Astrocyte of the cerebellum (primary cell): ENCODE measurements at places on chromosomes 7 and 10.

DNA sequence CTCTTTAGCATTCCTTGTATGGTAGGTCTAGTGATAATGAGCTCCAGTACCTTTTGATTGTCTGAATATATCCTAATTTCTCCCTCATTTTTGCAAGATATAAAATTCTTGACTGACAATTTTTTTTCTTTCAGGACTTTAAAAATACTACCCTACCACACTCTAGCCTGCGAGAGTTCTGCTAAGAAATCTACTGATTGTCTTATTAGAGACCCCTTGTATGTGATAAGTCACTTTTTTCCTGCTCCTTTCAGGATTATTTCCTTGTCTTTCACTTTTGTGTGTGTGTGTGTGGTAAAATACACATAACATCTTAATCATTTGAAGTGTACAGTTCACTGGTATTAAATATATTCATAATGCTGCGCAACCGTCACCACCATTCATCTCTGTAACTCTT, 68.7 kb upstream of the PPP1R9A start:
- no peak for DNase-seq

DNA sequence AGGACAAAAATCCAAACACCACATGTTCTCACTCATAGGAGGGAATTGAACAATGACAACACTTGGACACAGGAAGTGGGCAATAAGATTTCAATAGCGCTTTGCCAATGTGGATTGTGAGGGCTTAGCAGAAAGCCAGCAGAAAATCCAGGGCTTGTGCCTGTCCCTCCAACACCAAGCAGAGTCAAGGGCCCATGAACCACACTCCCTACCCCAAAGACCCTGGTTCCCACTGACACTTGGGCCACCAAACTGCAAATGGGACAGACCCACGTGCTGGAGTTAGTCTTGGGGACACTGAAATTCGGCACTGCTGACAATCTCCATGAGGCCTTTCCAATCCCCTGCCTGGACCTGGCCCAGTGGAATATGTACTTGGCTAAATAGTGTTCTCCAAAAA, 67.0 kb downstream of the GRID1 start:
- no peak for DNase-seq

DNA sequence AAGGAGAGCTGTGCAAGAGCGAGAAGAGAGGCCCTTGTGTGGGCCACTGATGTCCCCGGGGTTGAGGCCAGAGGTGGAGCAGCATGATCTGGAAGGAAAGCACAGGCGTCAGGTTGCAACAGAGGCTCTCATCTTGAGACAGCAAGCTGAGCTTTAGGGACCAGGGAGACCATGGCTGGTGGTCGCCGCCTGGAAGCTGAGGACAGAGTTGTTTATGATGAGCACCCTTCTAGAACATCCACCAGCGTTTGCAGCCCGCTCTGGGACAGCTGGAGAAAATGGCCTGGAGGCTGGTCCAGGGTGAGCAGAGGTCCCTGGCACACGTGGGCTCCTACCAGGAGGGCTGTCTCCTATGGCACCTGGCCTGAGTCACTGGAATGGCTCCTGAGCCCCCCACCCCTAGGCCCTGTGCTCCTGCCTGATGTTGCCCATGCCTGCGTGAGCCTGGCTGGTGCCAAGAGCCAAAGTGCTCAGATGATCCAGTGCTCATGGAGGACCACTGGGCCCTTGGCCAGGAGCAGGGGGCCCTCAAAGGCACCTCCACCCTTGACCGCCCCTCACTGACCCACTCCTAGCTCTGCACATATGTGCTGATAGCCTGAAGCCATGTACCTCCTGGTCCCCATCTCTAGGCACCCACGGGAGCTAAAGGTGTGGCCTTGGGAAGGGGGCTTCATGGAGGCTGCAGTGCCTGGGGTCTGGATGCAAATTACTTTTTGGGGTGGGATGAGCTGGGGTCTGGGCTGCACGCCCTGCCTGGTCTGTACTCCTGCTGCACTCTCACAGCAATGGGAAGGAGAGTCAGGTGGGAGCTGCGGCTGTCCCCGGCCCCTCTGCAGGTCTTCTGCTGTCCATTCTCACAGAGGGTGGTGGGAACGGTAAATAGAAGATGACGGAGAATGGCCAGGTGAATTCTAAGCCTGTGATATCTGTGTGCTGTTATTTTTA, 40.1 kb upstream of the RET start:
- no peak for DNase-seq

GRCh38 chr10:47092376-47092775, 181.1 kb downstream of the PTPN20 start:
- DNase-seq, result no peak

DNA sequence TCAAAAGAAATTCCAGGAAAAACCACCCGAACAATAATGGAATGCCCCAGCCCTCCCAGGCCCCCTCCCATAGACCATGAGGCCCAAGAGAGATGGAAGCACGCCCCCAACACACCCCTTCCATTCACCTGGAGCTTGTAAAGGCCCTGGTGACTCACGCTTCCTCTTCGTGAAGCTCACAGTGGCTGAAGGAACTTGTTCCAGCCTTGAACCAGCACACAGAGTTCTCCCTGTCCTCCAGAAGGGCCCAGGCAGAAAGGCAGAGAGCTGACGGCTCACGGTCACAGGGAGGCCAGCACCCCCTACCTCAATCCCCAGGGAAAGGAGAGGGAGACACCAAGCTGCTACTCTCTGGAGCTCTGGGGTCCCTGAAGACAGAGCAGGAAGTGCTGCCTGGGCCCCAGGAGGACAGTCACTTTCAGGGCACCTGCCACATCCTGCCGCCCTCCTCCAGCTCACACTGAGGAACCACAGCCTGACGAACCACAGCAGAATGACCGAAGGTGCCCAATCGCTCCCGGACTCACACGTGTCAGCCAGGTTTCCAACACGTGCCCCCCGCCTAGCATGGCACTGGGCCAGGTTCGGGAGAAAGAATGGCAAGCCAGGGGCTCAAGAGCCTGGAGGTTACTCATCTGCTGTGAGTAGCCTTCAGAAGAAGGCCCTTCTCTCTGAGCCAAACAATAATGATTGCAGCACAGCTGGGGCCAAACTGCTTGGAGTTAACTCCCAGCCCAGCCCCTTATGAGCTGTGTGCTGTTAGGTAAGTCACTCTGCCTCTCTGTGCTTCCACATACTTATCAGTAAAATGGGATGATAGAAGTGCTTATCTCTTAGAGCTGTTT, 52.8 kb downstream of the DLG5 start:
- DNase-seq, result peak; percentile 55

DNA sequence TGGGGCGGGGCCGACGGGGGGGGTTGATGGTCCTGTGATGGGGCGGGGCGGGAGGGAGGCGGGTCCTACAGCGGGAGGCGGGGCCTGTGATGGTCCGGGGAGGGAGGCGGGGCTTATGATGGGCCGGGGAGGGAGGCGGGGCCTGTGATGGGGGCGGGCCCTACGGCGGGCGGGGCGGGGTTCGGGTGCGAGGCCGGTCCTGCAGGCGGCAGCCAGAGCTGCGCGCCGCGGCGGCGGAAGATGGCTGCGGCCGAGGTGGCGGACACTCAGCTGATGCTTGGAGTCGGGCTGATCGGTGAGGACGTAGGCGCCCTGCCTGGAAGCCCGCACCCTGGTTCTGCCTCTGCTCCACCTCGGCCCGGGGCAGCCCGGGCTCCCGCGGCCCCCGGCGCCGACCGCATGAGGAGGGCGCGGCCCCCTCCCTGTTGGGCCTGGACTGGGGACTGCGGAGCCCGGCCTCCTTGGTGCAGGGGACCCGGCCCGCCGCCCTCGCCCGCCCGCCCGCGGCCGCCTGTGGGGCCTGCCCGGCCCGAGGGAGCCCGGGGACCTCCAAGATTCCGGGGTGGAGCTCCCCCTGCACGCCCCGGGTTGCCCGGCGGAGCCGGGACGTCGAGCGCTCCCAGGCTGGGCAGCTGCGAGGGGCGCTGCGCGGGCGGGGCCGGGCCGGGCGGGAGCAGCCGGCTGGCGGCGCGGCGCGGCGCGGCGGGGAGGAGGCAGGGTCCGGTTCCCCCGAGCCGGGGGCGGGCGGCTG, at the start of gene DENND10:
TSS of gene DENND10 (plus strand) at position 211 of the 751 bp plus-strand sequence. CDS start at position 241, 30 bp downstream.
- peak; percentile 47 for DNase-seq
